ENCODE measurements at places on chromosomes 4 and X.

DNA sequence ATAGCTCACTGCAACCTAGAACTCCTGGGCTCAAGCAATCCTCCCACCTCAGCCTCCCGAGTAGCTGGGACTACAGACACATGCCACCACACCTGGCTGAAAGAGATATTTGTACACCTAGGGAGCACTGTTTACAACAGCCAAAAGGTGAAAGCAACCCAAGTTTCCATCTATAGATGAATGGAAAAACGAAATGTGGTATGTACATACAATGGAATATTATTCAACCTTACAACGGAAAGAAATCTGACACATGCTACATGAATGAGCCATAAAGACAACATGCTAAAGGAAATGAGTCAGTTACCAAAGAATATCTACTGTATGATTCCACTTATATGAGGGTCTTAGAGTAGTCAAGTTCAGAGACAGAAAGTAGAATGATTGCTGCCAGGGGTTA, 52.2 kb downstream of the ABCG2 start:
- no peak for DNase-seq

GRCh38 chrX:100931925-100932285, 3.2 kb upstream of the XKRX start:
- DNase-seq, result no peak

DNA sequence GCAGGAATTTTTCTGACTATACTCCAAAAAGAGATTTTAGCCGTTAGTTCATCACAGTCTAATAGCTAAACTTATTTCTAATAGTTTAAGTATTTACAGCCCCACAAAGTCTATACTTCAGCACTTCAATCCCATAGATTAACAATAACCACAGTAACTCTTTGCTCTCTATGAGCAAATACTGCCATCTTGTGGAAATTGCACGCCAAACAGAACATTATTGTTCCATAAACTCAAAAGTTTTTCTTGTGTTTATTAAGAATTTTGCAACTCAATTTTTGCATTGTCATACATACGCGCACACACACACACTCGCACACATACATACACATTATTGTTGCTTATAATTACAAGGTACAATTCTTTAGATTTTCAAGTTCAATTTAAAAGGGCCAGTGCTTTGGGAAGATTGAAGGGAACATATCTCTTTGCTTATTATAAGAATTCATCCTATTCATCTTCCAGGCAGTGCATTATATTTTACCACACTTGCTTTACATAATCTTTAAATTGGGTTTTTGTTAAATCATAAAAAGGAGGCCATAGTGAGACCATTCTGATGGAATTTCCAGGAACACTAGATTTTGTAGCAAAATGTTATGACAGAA, 63.8 kb upstream of the ATOH1 start:
- no peak for DNase-seq

DNA sequence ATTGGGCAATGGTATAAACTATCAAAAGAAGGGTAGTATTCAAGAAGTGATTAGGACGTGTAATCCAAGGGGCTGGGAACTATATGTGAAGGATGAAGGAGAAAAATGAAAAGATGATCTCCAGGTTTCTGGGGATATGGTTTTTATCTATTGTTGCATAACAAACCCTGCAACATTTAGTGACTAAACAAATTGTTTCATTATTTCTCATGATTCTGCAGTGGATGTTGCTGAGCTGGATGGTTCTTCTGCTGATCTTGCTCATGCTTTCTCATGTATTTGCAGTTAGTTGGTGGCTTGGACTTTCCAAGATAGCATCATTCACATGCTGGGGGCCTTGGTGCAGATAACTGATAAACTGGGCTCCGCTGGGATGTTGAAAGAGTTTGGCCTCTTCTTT, 29.1 kb downstream of the PHOX2B start:
- DNase-seq, result no peak

GRCh38 chr4:175833574-175834311, 21.7 kb upstream of the GPM6A start:
- DNase-seq, result no peak

- peak; percentile 46 for DNase-seq
These were observed 465 bp downstream of the HAUS7 start for GRCh38 chrX:153469811-153470410.

Data from stimulated activated naive CD4-positive, alpha-beta T cell treated with Interleukin-2 at 50 U/mL for 16 hours (primary cell).